K562 (cell line): ENCODE measurements at places on chromosomes 12 and 14. TPM values are rescaled to one million over a fixed set of nuclear protein-coding genes. Genes with fewer than 3 reads are reported as not detected.

IAPP gene
- not detected in 2 replicates for polyA plus RNA-seq

RND1 gene
- 0.60 TPM in 1 of 2 replicates, not detected in the other for polyA plus RNA-seq

KRT79 gene
- 0.22 and 0.23 TPM in 2 replicates for polyA plus RNA-seq

TIMM9 gene
- polyA plus RNA-seq, result 54.3 and 63.0 TPM in 2 replicates

RERG gene
- polyA plus RNA-seq, result 2.2 and 4.4 TPM in 2 replicates

SYNJ2BP gene
- 1.8 and 3.5 TPM in 2 replicates for polyA plus RNA-seq

DDX23 gene
- 87.0 and 94.0 TPM in 2 replicates for polyA plus RNA-seq

SIX6 gene
- not detected in 2 replicates for polyA plus RNA-seq

LGR5 gene
- not detected in 2 replicates for polyA plus RNA-seq

LMO3 gene
- not detected in 2 replicates for polyA plus RNA-seq

PPP1R36 gene
- polyA plus RNA-seq, result not detected in 2 replicates

KRT3 gene
- polyA plus RNA-seq, result not detected in 2 replicates

CRIP1 gene
- polyA plus RNA-seq, result 0.11 TPM in 1 of 2 replicates, not detected in the other

CFAP54 gene
- polyA plus RNA-seq, result not detected in 2 replicates

RNF31 gene
- polyA plus RNA-seq, result 28.8 and 33.2 TPM in 2 replicates

VRTN gene
- not detected in 2 replicates for polyA plus RNA-seq

CCDC38 gene
- polyA plus RNA-seq, result not detected in 2 replicates

CMTM5 gene
- not detected in 2 replicates for polyA plus RNA-seq

PZP gene
- not detected in 2 replicates for polyA plus RNA-seq

SYNE3 gene
- polyA plus RNA-seq, result 1.7 and 1.8 TPM in 2 replicates

AJUBA gene
- 2.0 and 2.2 TPM in 2 replicates for polyA plus RNA-seq

LRRC10 gene
- 0.09 TPM in 1 of 2 replicates, not detected in the other for polyA plus RNA-seq

ITGB7 gene
- 1.2 and 1.9 TPM in 2 replicates for polyA plus RNA-seq

TTC9 gene
- polyA plus RNA-seq, result not detected in 2 replicates

ZNF219 gene
- 7.7 and 7.8 TPM in 2 replicates for polyA plus RNA-seq

SPTB gene
- 16.9 and 17.1 TPM in 2 replicates for polyA plus RNA-seq
